HS-27A (cell line): ENCODE measurements at places on chromosomes 2 and 18.

DNA sequence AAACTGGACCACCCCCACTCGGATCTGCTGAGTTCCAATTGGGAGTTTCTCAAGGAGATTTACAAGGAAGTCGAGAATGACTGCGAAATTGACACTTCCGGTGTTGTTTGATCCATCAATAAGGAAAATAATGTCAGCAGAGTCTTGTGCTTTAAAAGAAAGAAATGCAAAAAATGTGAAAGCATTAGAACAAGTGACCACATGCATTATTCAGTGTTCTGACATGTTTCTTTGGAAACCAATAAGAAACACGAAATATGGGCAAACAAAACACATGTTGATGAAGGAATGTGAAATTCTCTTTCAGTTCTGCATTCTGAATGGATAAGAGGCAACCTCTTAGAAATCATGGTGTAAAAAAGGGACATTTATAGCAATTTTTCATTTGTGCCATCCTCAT lies 25.9 kb downstream of the COL6A3 start:
- DNase-seq: no peak

GRCh38 chr2:96344011-96344410 lies 8.4 kb downstream of the NCAPH start:
- no peak for DNase-seq

- no peak for DNase-seq
Observed at GRCh38 chr2:163465440-163465839, 270.4 kb downstream of the FIGN start.

- DNase-seq: no peak
Observed at GRCh38 chr2:154700136-154700535, 1.6 kb downstream of the KCNJ3 start.

GRCh38 chr18:76580288-76580962 lies 85.4 kb upstream of the ZNF516 start:
- DNase-seq: no peak

DNA sequence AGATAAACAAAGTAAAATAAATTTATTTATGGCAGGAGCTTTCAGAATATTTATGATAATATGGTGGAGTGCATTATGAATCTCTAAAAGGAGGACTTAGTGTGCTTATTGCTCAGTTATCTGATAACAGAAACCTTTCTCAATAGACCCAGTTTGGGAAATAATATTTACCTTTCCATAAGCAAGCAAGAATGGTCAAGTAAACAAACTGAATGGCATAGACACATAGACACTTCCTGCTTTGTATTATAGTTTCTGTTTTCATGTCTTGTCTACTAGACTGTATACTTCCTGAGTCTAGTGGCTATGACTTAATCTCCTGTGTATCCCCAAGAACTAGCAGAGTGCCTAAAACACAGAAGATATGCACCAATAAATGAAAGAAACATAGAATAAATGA lies 87.8 kb downstream of the UPP2 start:
- no peak for DNase-seq

- DNase-seq: no peak
Observed at GRCh38 chr2:191303140-191304005, 58.2 kb downstream of the MYO1B start.
